ENCODE measurements at places on chromosomes 1 and 21. TPM values are rescaled to one million over a fixed set of nuclear protein-coding genes. Genes with fewer than 3 reads are reported as not detected.
A peak's percentile ranks its signal among the peaks of the same experiment; 100 is the strongest.

Gene INAVA
- total RNA-seq = 235 TPM

Gene KLF18
- not detected for total RNA-seq

Gene SHE
- 5.2 TPM for total RNA-seq

Gene SEC16B
- total RNA-seq = 89.8 TPM

Gene ZSCAN20
- 5.5 TPM for total RNA-seq

Gene PLEKHG5
- total RNA-seq = 17.9 TPM

DNA sequence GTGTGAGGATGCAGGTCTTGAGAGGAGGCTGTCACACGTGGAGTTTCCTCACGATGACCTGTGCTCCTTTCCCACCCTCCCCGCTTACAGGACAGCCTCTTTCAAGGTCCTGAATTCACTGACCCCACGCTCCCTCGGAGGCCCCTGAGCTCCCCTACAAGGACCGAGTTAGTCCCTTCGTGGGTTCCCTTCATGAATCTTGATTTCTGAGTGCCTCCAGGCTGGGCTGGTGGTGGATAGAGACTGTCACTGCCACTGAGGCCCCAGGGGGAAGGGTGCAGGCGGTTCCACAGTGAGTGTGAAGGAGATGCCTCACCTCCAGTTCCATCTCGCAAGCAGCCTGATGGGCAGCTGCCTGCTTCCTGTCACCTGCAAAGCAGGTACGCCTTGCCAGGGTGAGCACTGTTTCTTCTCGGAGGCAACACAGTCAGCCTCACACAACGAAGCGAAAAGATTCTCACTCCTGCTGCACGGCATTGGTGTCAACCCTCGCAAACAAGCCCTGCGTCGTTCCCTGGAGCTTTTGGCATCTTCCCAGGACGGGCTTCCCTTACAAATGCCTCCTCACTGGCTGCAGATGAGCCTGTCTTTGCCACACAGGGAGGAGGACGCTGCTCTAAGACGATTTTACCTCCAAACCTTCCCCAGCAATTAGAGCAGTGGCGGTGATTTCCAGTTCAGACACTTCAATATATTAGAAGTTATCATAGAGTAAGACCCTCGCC is 26.7 kb upstream of the PCP4 start:
- no peak overlapping the region for H3K27ac ChIP-seq
- no peaks in the 10 kb centered on the region for H3K27me3 ChIP-seq
- no peaks in the 10 kb centered on the region for H3K36me3 ChIP-seq
- no peak for DNase-seq
- no peak overlapping the region for H3K4me3 ChIP-seq
- no peaks in the 10 kb centered on the region for H3K4me1 ChIP-seq

GRCh38 chr1:154608397-154609270 is 648 bp upstream of the ADAR start:
- H3K27me3 ChIP-seq = no peaks in the 10 kb centered on the region
- no peaks in the 10 kb centered on the region for H3K36me3 ChIP-seq
- H3K4me1 ChIP-seq = peaks cover 22% of the 10 kb centered on the region
- peak; percentile 43 for DNase-seq

DNA sequence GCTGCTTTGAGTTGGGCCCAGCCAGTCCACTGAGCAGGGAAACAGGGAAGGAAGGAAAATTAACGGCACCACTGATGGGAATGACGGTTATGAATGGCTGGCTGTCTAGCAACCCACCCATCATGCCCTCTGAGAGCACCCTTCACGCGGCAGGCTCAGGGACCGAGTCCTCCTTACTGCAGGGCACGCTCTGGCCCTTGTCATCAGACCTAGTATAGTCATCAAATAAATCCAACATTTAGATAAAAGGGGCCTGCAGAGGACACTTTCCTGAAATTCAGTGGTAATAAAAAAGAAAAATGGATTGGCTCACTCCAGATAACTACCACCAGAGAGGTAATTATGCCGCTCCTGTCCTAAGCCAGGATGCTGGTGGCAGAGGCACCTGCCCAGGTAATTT is 509.4 kb downstream of the MATN1 start:
- no peak for DNase-seq
- H3K4me3 ChIP-seq = no peak overlapping the region
- H3K4me1 ChIP-seq = no peaks in the 10 kb centered on the region
- no peak overlapping the region for H3K27ac ChIP-seq
- peaks cover 19% of the 10 kb centered on the region for H3K27me3 ChIP-seq

- H3K4me3 ChIP-seq = no peak overlapping the region
- H3K27me3 ChIP-seq = no peaks in the 10 kb centered on the region
- H3K36me3 ChIP-seq = no peaks in the 10 kb centered on the region
- no peak for DNase-seq
These were observed 150.1 kb downstream of the PLA2G4A start for GRCh38 chr1:186978596-186979556.

DNA sequence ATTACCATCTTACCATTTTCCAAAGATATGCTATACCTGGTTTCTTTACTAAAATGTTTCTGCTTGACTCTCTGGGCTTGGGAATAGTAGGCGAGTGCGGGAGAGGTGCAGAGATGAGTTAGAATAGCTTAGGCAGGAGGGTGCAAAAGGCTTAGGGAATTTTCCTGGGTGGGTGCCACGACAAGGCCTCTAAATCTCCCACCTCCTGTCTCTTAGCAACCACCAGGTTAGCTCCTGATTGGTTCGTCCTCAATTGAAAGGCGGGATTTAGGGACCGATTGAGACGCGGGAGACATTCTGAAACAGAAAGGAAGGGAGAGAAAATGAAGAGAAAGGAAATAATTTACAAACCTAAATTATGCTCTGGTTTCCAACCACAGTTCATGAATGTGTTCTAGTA is 3.1 kb downstream of the ACKR1 start:
- no peak overlapping the region for H3K27ac ChIP-seq
- no peak overlapping the region for H3K4me3 ChIP-seq
- DNase-seq = no peak
- no peaks in the 10 kb centered on the region for H3K36me3 ChIP-seq

- no peak overlapping the region for H3K4me3 ChIP-seq
- DNase-seq = peak; percentile 5
- H3K4me1 ChIP-seq = no peaks in the 10 kb centered on the region
- H3K36me3 ChIP-seq = no peaks in the 10 kb centered on the region
- H3K27ac ChIP-seq = no peak overlapping the region
These were observed 18.2 kb upstream of the RNF223 start for GRCh38 chr1:1092149-1092855.

GRCh38 chr1:116722016-116722838 is 32.0 kb upstream of the CD2 start:
- no peaks in the 10 kb centered on the region for H3K4me1 ChIP-seq
- peak; percentile 27 for DNase-seq
- H3K36me3 ChIP-seq = no peaks in the 10 kb centered on the region
- H3K4me3 ChIP-seq = no peak overlapping the region
- no peak overlapping the region for H3K27ac ChIP-seq
- no peaks in the 10 kb centered on the region for H3K27me3 ChIP-seq

DNA sequence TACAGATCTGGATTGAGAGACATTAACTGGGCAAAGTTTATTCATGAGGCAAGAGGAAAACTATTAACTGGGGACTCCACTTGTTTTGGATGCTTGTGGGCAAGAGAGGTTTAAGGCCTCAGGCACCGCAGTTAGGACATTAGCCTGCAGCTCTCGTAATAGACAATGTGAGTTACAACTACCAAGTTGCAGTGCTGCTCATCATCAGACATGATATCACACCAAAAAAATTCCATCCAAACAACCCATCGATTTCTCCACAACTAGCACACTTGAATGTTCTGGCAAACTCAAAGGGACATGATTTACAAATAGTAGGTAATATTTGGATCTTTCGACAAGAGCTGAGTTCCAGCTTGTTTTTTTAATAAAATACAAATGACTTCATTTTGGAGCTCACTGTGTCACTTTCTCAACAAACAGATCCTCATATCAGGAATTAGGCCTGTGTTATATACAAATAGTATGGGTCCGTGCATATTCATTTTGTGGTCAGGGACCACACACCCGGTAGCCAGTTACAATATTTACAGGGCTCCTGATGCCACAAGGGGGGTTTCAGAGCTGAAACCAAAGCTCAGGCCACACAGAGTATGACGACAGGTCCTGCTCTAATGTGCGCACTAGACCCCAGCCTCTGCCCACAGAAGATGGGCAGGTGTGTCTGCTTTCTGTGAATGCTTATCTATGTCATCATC is 128.0 kb downstream of the TGFBR3 start:
- peak overlapping the region; percentile 59 for H3K27ac ChIP-seq
- no peaks in the 10 kb centered on the region for H3K36me3 ChIP-seq
- no peak overlapping the region for H3K4me3 ChIP-seq

DNA sequence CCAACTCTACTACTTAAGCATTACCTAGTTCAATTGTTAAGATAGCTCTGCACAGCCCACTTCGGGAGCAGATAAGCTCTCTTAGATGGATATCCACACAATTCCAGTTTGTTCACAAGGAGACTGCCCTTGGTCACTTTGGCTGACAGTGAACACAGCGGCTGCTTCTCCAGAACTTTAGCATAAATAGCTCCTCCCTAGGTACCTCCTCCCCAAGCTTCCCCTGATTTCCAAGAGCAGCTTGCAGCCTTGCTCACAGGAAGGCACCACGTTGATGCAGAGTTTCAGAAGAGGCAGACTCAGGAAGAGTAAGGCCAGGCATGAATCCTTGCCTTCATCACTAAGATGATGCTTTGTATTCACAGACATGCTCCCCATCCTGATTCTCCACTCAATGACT is 24.7 kb downstream of the TFF3 start:
- H3K27me3 ChIP-seq = no peaks in the 10 kb centered on the region
- no peaks in the 10 kb centered on the region for H3K4me1 ChIP-seq
- peaks cover 10% of the 10 kb centered on the region for H3K36me3 ChIP-seq
- no peak overlapping the region for H3K4me3 ChIP-seq

DNA sequence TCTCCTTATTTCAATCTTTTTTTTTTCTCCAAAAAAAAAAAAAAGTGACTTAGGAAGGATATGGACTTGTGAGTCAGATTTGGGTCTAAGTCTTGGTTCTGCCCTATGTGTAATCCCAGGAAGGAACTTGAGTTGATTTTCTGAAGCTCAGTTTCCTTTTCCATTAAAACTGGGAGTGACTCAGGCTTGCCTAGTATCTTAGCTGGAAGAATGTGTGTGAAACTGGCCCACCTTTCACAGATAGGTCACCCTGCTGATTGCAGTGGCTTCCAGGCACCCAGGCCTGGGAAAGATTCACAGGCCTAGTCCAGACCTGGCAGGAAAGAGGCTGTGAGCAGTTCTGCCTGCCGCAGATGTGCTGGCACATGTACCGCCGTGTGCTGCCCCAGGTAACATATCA is 218.3 kb upstream of the HOOK1 start:
- H3K36me3 ChIP-seq = no peaks in the 10 kb centered on the region
- H3K27ac ChIP-seq = peak overlapping the region; percentile 70
- no peak overlapping the region for H3K4me3 ChIP-seq
- H3K27me3 ChIP-seq = no peaks in the 10 kb centered on the region
- H3K4me1 ChIP-seq = peaks cover 26% of the 10 kb centered on the region
- DNase-seq = no peak

DNA sequence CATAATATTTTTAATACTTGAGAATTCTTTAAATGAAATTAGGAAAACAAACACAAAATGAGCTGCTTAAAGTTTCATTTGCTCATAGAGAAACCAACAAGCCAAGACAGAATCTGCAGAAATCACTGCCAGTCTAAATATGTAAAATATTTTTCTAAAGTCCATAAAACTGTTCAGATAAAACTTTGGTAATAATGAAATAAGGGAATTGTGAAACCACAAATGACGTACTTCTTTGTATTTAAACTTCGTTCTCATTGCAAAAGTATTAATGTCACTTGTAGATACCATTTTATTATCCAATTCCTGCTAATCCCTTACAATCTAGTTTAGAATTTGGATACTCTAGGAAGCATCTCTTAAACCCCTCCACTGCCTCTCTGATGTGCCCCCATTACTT is 234.5 kb upstream of the NEGR1 start:
- H3K27me3 ChIP-seq = no peaks in the 10 kb centered on the region
- no peaks in the 10 kb centered on the region for H3K36me3 ChIP-seq
- H3K27ac ChIP-seq = no peak overlapping the region

GRCh38 chr1:205719015-205719414 is 31.0 kb downstream of the NUCKS1 start:
- peaks cover 44% of the 10 kb centered on the region for H3K36me3 ChIP-seq
- H3K27ac ChIP-seq = no peak overlapping the region
- no peak overlapping the region for H3K4me3 ChIP-seq
- no peaks in the 10 kb centered on the region for H3K27me3 ChIP-seq
- DNase-seq = no peak

DNA sequence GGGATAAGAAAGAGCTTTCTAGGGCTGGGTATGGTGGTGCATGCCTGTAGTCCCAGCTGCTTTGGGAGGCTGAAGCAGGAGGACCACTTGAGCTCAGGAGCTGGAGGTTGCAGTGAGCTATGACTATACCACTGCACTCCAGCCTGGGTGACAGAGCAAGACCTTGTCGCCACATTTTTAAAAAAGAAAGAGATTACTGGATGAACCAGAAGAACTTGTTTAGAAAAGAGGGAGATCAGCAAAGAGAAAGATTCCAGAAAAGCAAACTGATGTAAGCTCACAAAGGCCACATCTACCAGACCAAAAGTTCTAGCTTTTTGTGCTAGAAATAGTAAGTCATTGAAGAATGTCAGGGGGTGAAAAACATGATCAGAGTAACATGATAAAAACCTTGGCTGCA is 117.6 kb downstream of the KIAA0319L start:
- H3K27me3 ChIP-seq = no peaks in the 10 kb centered on the region
- no peak overlapping the region for H3K27ac ChIP-seq
- no peak overlapping the region for H3K4me3 ChIP-seq
- peaks cover 55% of the 10 kb centered on the region for H3K36me3 ChIP-seq

GRCh38 chr1:234538930-234539649 is 60.1 kb upstream of the TARBP1 start:
- peaks cover 66% of the 10 kb centered on the region for H3K4me1 ChIP-seq
- H3K27me3 ChIP-seq = no peaks in the 10 kb centered on the region
- peak overlapping the region; percentile 93 for H3K27ac ChIP-seq
- DNase-seq = no peak
- H3K36me3 ChIP-seq = no peaks in the 10 kb centered on the region
